ENCODE measurements at places on chromosomes 12 and 14. TPM values are rescaled to one million over a fixed set of nuclear protein-coding genes. Genes with fewer than 3 reads are reported as not detected.
A peak's percentile ranks its signal among the peaks of the same experiment; 100 is the strongest.

Gene HSPA2
- polyA plus RNA-seq = 27.3 TPM

Gene SVOP
- 2.1 TPM for polyA plus RNA-seq

Gene CHMP4A
- 92.5 TPM for polyA plus RNA-seq

- DNase-seq = no peak
Measured at GRCh38 chr14:97056086-97056485, 258.9 kb downstream of the VRK1 start.

DNA sequence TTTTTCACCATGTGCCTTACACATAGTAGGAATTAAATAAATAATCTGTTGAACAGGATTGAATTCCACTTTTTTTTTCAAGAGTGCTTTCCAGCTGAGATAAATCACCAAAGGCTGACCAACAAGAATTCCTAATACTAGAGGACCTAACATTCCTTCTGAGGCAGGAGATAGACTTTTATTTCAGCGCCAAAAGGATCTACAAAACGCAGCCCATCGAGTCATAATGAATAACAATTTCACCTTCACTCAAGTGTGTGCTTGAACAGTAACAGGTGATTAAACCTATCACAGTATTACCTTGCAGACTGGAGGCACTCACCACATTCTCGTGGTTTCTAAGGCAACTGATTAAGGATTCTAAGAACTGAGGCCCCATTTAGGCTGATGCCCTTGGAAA, 224.3 kb upstream of the ATP2B1 start:
- peak; percentile 43 for DNase-seq

GRCh38 chr14:29823816-29824215, 103.8 kb downstream of the PRKD1 start:
- DNase-seq = no peak

Measured in large intestine (tissue), 12 donors.